ENCODE measurements at places on chromosomes 11 and 22.

GRCh38 chr22:46362934-46363515 lies 27.5 kb downstream of the TRMU start:
- no peak for DNase-seq

GRCh38 chr11:76365038-76365679 lies 15.8 kb downstream of the THAP12 start:
- no peak for DNase-seq

GRCh38 chr11:105754260-105754659 lies 144.4 kb downstream of the GRIA4 start:
- DNase-seq, result no peak

DNA sequence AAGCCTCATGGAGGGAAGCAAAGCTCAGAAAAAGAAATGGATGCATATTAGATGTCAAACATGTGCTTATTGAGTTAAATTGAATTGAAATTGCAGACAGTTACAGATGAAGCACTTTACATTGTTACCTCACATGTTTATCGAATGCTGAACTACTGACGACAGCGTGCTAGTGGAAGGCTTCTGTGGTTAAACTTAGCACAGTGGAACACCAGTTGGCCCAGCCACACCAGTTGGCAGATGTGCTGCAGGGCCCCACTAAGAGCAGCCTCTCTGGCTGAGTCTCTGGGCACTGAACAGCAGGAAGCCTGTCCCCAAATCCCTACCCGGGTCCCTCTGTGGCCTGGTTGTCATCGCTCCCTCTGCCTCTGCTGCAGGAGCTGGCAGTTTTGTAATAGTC lies 242.1 kb downstream of the NTM start:
- DNase-seq, result no peak

DNA sequence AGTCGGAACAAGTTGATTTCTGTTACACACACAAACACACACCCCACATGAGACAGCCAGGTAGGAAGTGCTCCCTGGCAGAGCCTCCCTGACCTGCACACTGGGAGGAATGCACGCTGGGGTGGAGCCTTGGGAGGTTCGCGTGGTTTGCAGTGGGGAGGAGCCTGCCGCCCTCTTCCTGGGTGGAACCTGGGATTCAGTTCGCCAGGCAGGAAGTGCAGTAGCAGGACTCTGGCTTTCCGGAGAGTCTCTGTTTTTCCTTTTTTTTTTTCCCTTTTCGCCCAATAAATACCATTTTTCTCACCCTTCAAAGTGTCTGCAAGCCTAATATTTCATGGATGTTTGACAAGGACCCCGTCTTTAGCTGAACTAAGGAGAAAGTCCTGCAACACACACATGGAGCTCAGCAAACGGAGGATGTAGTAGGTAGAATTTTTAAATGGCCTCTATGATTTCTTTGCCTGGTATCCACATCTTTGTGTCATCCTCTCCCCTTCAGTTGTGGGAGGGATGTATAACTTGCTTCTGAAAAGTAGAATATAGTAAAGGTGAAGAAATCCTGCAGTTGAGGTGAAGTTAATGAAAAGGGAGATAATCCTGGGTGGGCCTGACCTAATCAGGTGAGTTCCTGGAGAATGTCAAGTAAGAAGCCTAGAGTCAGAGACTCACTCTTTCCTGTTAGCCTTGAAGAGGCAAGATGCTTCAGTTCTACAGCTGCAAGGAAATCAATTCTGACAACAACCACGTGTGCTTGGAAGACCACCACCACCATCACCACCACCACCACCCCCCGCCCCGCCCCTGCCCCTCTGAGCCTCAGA lies 72.9 kb downstream of the PIWIL4 start:
- no peak for DNase-seq

Measured in occipital lobe (tissue), 3 donors.